ENCODE measurements at places on chromosomes 11 and 22.
A peak's percentile ranks its signal among the peaks of the same experiment; 100 is the strongest.

DNA sequence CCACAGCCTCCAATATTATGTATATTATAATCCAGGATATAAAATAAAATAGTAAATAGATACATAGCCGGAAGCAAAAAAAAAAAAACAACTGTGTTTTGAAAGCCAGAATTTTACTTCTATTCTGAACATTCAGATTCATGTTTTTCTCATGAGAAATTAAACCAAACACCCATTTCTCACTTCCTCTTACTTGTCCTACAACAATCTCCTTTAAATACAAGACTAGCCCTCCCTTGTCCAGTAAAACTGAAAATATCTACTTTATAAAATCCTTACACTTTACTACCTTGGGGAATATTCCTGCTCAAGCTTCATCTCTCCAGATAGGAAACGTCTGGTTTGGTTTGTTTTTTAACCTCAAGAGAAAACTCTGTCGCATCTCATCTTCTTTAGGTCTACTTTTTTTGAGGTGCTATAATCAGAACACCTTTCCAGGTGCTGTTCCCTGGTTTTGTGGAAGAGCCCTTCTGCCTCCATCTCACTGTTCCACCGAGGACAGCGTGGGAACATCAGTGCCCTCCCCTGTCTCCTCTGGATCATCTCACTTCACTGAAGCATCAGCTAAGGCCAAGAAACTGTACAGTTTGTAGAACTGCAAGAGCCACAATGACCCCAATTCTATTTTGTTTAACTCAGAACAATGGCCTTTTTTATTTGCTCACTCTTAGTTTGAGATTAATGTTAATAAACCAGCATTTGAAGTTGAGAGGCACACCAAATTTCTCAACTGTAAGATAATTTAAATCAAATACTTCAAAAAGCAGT lies 82.0 kb upstream of the ARHGAP32 start:
- no peak for DNase-seq

DNA sequence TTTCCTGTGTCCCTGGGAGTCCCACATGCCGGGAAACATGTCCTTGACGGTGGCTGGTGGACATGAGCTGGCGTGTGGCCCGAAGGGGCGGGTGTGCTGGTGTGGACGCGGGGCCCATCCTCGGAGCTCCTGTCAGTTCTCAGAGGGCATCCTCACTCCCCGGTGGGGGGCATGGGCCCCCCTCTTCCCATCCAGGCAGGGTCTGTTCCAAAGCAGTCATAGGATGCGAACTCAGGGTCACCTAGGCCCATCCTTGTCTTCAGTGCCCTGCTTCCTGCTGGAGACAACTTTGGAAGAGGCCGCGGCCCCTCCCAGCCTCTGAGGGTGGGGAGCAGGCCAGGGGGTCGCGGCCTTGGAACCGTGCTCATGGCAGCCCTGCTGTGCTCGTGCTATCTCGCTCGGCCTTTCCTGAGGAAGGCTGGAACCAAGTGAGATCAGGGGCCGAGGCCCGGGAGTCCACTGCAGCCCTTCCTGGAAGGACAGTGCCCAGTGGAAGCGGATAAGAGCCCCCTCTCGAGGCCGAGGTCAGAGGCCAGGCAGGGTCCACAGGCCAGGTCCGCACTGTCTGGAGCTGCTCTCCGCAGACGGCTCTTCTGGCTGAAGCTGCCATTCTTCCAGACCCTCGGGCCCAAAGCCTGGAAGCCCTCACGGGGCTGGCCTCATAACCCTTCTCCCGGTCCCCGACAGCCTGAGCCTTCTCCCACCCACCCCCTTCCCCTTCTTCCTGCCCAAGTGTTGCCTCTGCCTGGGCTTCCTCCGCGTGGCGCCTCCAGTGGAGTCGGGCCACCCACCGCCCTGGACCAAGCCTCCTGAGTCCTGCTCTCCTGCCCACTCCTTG lies 8.7 kb downstream of the GRK2 start:
- DNase-seq: peak; percentile 3

- no peak for DNase-seq
These were observed 102.4 kb upstream of the SERPIND1 start for GRCh38 chr22:20671409-20672081.

GRCh38 chr11:64789331-64790204 lies 11.2 kb upstream of the SF1 start:
- DNase-seq: no peak

DNA sequence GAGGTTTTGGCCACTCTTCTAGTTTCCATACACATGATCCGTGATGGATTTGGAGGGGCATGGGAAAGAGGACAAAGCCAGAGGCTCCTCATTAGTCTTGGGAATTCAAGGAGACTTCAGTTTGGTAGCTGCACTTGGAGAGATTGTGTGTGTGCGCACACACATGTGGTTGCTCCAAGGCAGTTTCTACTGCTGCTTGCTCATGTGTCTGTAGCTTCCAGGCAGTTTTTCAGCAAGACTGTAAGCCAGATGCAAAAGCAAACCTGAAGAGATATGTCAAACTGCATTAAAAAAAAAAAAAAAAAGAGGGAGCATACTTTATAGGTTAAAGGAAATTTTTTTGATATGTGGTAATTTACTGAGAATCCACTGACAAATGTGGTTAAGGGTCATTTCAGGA lies 95.7 kb downstream of the OSBP2 start:
- DNase-seq: no peak

GRCh38 chr11:76124905-76125770 lies 81.2 kb downstream of the WNT11 start:
- no peak for DNase-seq

- no peak for DNase-seq
These were observed 18.2 kb downstream of the CALCA start for GRCh38 chr11:14953904-14954303.

DNA sequence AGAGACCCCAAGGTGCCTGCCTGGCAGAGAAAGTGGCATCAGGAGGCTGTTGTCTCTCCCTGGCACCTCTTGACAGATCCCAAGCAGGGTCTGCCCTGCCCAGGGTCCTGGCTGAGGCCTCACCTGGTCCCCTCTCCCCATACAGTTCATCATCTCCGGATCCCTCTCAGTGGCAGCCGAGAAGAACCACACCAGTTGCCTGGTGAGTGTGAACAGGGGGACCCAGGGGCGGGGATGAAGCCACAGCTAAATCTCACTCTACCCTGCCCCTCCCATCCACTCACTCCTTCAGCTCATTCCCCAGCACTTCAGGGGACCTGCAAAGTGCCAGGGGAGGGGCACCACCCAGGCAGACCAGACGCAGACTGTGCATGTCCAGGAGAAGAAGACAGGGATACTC lies 14.0 kb upstream of the MS4A10 start:
- no peak for DNase-seq

GRCh38 chr11:126466236-126467045 lies 111.0 kb downstream of the ST3GAL4 start:
- DNase-seq: no peak

GRCh38 chr11:68438658-68439259 lies 21.8 kb upstream of the PPP6R3 start:
- no peak for DNase-seq

- no peak for DNase-seq
These were observed 1.2 kb upstream of the APOBEC3C start for GRCh38 chr22:39012533-39013511.

GRCh38 chr11:77085652-77086051 lies 17.0 kb upstream of the OMP start:
- no peak for DNase-seq

DNA sequence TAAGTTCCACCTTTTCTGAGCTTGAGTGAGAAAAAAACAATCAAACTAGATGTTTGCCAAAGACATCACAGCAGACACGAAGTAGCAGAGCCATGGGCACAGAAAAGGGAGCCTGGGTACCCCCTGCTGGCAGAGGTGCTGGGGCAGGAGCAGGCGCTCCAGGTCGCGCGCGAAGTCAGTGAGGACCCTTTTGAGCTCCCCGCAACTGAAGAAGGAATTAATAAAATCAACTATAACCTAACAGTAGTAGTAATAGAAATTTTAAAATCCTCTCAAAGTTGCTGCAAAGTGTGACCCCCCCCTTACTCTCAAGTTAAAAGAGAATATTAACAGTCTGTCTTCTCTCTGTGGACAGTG lies 20.0 kb upstream of the PARVB start:
- DNase-seq: no peak

All from activated T-helper 1 cell treated with anti-CD3 and anti-CD28 coated beads, Interleukin-2, amount 50 U/mL, for 16 hours (primary cell).